Stimulated activated CD8-positive, alpha-beta memory T cell treated with anti-CD3 and anti-CD28 coated beads, Interleukin-7, amount 100 ng/mL, for 4 hours (primary cell): ENCODE measurements at places on chromosomes 12 and 14.

- no peak for DNase-seq
These were observed 69.6 kb downstream of the NINJ2 start for GRCh38 chr12:593396-594270.

DNA sequence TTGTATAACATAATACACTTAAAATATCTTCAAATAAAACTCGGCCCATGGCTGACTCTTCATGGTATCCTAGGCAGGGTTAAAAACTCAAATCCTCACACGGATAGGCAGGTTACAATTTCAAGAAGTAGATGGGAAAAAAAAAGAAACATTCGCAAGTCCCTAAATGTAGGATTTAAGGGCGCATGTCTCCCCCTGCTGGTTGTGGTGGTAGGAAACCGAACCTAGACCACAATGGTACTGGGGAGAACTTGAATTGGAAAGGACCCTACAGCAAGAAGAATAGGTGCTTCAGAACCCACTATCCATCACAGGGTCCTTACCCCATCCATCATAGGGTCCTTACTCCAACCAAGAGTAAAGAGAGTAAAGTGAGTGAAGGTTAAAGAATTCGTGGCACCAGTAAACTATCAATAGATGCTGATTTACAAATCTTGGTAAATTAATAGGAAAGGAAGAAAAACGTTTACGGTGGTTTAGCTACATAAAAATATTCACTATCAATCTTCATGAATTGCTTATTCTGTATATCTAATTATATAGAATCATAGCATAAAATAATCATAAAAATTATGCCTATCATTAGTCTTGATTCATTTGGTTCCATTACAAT is 3.3 kb upstream of the CIPC start:
- DNase-seq, result peak; percentile 66

GRCh38 chr12:99455350-99456035 is 192.1 kb upstream of the GARIN6 start:
- no peak for DNase-seq

DNA sequence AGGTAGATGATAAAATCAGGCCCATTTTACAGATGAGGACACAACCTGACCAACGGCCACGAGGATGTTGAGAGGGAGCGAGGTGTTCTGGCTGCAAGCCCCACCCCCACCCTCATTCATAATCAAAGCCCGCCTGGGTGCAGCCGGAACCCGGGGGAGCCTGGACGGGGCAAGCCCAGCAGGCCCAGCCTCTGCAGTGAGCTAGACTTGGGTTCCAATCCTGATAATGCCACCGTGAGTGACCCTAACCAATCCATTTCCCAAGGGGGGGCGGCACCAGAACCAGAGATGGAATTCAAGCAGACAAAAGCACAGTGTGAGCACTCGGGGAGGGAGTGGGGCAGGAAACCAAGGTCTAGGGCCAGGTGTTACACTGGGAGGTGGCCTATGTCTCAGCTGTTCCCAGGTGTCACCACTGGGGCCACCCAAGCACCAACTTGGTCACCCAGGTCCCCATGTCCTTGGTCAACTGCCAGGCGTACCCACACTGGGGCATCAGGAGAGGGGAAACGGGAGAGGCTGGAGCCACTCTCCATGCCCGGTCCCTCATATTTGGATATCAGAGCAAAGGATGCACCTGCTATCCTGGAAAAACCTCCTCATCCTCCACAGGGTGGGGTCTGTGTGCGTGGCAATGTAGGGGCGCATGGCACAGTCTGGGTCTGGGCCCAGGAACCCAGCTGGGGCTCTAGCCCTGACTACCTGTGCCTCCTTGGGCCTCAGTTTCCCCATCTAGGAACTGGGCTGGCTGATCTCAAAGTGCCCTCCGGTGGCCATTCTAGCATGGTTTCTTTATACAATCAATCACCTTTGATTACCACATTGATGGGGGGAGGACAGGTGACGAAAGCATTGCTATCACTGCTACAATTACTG is 58.4 kb downstream of the FAM222A start:
- no peak for DNase-seq

GRCh38 chr12:128098730-128099129 is 168.2 kb upstream of the TMEM132C start:
- DNase-seq, result no peak

- no peak for DNase-seq
These were observed 39.9 kb downstream of the INSM2 start for GRCh38 chr14:35573911-35574310.

DNA sequence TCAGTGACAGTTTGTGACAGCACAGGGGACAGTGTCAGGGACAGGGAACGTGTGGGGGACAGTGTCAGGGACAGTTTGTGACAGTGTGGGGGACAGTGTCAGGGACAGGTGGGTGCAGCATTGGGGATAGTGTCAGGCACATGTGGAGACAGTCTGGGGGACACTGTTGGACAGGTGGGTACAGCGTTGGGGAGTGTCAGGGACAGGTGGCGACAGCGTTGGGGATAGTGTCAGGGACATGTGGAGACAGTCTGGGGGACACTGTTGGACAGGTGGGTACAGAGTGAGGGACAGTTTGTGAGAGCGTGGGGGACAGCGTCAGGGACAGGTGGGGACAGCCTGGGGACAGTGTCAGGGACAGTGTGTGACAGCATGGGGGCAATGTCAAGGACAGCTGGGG is 140.0 kb downstream of the TMEM121 start:
- DNase-seq, result no peak

DNA sequence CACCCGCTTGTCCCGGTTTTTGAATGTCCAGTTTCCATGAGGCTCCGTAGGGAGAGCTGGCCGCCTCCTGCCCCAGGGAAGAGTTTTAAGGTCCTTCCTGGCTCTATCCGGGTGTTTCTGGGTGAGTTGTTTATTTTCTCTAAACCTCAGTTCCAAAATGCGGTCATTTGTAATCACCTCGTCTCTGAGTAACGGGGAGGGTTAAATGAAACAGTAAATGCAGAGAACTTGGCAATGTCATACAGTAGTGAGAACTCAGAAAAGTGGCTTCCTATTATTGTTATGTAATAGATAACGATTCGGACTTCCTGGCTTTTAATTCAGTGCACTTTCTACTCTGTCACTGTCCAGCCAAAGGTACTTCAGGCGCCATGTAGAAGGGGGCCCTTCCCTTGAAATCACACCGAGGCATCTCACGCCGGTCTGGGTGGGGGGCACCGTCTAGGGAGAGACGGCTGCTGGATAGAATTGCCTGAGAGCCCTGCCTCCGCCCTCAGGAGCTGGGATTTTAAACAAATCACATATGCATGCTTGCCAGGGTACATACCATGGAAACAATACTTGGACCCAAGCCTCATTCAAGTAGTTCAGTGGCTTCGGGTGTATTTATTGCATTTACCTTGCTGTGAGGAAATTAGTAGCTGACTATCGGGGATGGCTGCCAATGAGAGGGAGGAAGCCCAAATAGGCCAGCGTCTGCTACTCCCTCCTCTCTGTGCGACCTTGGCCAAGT is 26.4 kb downstream of the NOS1 start:
- DNase-seq, result no peak
